ENCODE measurements at places on chromosomes 3 and 15. TPM values are rescaled to one million over a fixed set of nuclear protein-coding genes. Genes with fewer than 3 reads are reported as not detected.
A peak's percentile ranks its signal among the peaks of the same experiment; 100 is the strongest.

- no peak for DNase-seq
These were observed 1.3 kb downstream of the SPSB4 start for GRCh38 chr3:141052201-141053069.

GRCh38 chr15:91331581-91331980 lies 231.5 kb downstream of the SV2B start:
- no peak for DNase-seq

DNA sequence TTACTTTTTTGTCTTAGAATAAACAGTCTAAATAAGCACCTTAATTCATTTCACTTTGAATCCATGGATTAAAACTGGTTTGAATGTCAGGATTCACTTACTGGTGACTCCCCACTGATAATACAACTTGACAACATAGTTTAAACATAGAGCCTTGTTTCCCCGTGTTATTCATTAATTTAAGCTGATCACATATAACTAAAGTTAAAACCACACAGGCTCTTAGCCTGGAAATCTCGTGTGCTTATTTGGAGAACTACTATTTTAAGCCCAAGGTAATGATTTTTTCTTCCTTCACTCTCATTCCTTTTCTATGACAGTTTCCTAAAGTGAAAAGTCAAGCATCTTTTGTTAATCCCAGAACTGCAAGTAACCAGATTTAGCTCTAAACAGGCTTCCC lies 64.2 kb downstream of the HACD2 start:
- peak; percentile 19 for DNase-seq

GRCh38 chr15:77870195-77871065 lies 207.1 kb downstream of the TBC1D2B start:
- peak; percentile 53 for DNase-seq

DNA sequence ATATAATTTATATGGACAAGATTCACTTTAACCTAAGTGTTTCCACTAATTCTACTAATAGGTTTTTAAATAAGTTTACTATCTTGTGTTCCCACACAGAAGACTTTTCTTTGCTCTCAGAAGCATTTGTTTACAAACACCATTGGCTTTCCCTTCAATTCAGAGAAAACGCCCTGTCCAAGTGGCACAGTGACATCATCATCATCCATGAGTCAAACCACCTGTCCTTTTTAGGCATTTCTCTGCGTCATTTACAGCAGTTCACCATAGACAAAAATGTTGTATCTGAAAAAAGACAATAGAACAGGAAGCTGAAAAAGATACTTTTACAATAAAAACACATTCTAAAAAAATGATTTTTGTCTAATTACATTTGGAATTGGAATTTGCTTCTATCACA lies 9.3 kb upstream of the BCL2L10 start:
- peak; percentile 59 for DNase-seq

DNA sequence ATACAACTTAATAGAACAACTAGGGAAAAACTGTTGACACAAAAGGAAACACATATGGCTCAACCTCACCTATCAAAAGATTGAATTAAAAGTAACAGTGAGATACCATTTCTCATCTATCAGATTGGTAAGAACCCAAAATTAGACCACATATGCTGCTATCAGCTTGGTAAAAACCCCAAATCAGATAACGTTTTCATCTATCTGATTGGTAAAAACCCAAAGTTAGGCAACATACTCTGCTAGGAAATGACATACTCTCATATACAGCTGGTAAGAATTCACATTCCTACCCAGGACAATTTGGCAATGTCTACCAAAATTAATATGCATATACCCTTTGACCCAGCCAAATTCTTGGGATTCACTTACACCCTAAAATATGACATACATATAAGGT lies 26.3 kb downstream of the NRG4 start:
- DNase-seq, result no peak

- no peak for DNase-seq
These were observed 15.8 kb downstream of the SOX2 start for GRCh38 chr3:181727341-181728032.

DNA sequence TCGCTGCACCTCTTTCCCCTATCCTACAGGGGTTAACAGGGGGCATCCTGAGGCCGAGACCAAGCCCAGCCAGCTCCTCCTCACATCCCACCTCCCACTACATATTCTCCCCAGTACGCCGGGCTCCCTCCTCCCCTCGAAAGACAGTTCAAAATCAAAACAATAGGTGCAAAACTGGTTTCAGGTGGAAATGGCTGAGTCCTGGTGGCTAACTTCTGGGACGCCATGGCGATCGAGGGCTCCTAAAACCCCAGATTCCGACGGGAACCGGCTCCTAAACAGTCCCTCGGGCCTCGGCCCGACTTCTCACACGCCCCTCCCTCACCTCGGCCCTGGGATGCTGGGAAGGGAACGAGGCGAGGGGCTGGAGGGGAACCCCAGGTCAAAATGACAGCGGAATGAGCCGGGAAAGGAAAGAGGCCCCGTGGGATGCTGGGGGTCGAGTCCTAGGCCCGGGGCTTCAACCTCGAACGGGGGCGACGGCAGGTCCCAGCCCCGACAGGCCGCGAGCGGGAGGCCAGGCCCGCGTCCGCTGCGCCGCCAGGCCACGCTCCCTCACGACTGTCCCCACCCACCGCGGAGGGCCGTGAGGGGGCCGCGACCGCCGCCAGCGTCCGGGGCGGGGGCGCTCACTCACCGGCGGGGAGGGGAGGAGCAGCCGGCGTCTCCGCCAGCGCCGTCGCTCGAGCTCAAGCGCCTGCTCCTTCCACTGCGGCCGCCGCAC lies 492 bp downstream of the TMCC1 start:
- DNase-seq, result no peak

GRCh38 chr3:168828943-168829342 lies 733.2 kb upstream of the GOLIM4 start:
- DNase-seq, result no peak

- DNase-seq, result no peak
These were observed 49.9 kb downstream of the BTD start for GRCh38 chr3:15651396-15651795.

GRCh38 chr3:176362191-176362731 lies 835.0 kb downstream of the TBL1XR1 start:
- no peak for DNase-seq

- DNase-seq, result no peak
These were observed 8.0 kb upstream of the CCDC33 start for GRCh38 chr15:74227968-74228722.

- peak; percentile 64 for DNase-seq
These were observed 5.8 kb downstream of the PRKCD start for GRCh38 chr3:53166781-53167291.

GRCh38 chr15:83610901-83611685 lies 42.8 kb upstream of the ADAMTSL3 start:
- DNase-seq, result no peak

- peak; percentile 23 for DNase-seq
These were observed 68.0 kb downstream of the ATP11B start for GRCh38 chr3:182861348-182861747.

DNA sequence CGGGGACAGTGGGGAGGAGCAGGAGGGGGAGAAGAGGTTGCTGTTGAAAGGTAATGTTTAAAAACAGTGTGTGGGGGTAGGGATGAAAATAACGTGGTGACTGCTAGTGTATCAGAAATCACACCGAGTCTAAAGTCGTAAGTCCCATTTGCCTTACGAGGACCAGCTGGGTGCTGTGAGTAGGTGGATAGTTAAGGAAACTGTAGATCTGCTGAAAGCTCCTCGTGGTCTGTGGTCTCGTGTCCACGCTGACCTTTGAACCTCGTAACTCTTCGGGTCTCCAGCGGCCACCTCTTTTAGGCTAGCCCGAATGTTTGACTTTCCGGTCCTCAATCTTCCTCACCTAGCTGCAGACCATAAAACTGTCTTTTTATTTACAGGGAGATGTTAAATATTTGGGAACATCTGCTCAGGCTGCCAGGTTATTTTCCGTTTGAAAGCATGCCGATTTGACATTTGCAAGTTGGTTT lies 29.3 kb upstream of the ST3GAL6 start:
- no peak for DNase-seq

GRCh38 chr15:55499151-55499550 lies 8.9 kb downstream of the DNAAF4 start:
- DNase-seq, result no peak

DNA sequence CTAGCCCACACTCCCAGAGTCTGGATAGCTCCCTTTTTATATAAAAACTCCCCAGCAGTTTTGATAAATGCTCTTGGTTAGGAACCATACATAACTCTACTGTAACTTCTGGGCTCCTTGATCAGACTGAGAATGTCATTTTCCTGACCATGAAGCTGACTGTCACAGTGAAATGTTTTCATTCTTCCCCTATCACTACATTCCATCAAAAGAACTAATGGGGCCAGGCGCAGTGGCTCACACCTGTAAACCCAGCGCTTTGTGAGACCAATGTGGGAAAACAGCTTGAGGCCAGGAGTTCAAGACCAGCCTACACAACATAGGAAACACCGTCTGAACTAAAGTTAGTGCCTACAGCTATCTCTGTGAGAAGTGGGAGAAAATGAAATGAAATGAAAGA lies 72.8 kb upstream of the MYO5C start:
- no peak for DNase-seq

DNA sequence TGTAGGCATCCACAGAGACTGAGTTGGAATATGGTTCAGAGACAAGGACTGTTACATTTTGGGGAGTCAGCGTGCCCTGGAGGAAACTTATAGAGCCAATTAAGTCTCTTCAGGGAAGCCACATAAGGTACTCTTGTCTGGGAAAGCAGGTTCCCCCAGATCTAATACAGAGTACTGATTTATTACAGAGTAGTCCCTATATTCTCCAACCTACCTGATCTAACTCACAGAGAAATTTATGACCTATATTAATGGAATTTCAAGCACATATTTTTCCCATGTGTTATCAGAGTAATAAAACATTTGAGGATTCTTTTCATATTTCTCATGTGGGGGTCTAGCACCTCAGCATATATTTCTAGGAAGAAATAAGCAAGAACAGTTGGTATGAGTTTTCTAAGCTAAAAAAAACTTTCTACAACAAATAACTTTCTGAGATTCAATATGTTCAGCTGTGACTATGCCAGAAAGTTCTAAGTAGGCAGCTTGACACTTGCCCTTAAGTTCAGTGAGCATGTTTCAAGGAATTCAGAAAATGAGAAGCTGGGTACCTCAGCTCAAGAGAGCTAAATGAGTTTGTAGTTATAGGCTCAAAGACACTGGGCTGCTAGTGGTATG lies 75.3 kb upstream of the COL8A1 start:
- peak; percentile 66 for DNase-seq

Gene PBRM1
- 16.5 TPM for polyA plus RNA-seq

Gene GOLGA6L10
- 0.79 TPM for polyA plus RNA-seq

Gene ITIH4
- polyA plus RNA-seq, result 0.26 TPM

Gene ANKRD34C
- not detected for polyA plus RNA-seq

Gene GNAT1
- polyA plus RNA-seq, result not detected

Gene PP2D1
- not detected for polyA plus RNA-seq
